CD4-positive, alpha-beta T cell treated with Interleukin-4 for 1 hour (primary cell): ENCODE measurements at places on chromosomes 5 and 9.

- no peak for DNase-seq
Observed at GRCh38 chr9:8085986-8086385, 286.4 kb upstream of the DMAC1 start.

- no peak for DNase-seq
Observed at GRCh38 chr5:105740242-105740641, 1930.5 kb downstream of the EFNA5 start.

DNA sequence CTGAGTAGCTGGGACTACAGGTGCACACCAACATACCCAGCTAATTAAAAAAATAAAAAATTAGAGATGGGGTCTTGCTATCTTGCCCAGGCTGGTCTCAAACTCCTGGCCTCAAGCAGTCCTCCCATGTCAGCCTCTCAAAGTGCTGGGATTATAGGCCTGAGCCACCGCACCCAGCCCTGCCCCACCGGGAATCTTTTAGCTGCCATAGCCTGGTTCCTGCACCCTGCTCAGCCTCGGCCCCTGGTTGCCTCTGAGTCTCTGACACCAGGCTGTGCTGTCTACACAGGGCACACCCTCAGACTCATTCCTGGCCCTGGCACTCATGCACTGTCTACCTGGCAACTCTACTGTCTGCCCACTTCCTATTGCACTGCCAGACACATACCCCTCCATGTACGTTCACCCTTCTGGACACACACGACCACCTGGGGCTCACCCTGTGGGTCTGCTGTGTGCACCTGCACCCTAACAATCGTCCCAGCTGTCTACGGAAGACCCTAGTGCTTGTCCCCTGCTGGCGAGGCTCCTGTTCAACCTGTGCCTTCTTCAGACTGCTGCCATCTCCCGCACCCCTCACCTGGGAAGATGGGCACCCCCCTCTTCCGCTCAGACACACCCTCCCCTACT lies 1.4 kb downstream of the PROP1 start:
- no peak for DNase-seq

GRCh38 chr9:83281306-83282255 lies 218.6 kb upstream of the RASEF start:
- DNase-seq, result no peak

GRCh38 chr5:26563979-26564378 lies 474.4 kb downstream of the CDH9 start:
- no peak for DNase-seq

GRCh38 chr5:140043508-140043872 lies 391 bp upstream of the NRG2 start:
- DNase-seq, result no peak

GRCh38 chr5:141958113-141958512 lies at the start of gene PCDH12:
Gene PCDH12, minus strand, starts transcription at chr5:141958202. Its CDS starts 351 bp downstream, at chr5:141957851.
- DNase-seq, result peak; percentile 16

DNA sequence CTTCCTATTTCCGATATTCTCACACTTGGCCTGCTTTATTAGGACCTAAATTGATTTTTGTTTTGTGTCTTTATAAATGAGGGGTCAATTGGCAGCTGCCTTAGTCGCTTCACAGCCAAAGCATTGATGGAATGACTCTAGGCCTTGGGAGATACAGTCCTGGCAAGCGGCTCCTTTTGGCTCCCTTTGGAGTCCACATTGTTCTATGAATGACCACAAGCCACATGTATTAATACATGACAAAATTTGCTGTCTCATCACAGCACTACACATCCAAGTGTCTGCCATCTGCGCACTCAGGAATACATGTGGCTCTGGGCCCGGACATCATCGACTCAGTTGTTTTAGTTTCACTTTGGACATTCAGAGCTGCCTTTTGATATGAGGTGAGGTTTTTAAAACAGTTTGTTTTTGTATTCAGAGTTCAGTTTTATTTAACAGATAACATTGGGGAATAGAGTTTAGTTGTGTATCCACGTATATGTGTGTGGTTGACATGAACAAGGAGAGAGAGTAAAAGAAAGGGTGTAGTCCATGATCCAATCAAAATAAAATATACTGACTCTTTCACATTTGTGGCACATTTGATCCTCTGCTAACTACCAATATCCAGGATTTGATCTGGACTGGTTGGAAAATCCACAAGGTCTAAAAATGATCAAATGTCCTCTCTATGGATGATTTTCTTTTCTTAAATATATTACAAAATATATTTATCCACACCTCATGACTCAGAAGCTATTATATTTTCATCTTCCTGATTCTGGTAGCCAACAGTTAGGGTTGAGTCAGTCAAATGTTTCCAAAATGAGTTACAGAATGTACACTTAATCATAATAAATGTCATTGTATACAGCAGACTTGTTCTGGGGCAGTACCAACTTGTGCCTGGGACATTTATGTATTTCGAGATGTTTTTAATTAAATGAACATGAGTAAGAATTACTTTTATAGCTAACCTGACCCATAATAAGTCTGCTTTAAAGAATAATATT lies 114.0 kb upstream of the MTAP start:
- DNase-seq, result no peak

GRCh38 chr5:179832039-179832745 lies 11.5 kb downstream of the SQSTM1 start:
- DNase-seq, result no peak

- no peak for DNase-seq
Observed at GRCh38 chr5:79143684-79144379, 32.2 kb downstream of the BHMT start.

- no peak for DNase-seq
Observed at GRCh38 chr5:68838157-68838718, 255.6 kb upstream of the SLC30A5 start.

- DNase-seq, result no peak
Observed at GRCh38 chr9:109689701-109690100, 90.3 kb upstream of the PALM2AKAP2 start.

DNA sequence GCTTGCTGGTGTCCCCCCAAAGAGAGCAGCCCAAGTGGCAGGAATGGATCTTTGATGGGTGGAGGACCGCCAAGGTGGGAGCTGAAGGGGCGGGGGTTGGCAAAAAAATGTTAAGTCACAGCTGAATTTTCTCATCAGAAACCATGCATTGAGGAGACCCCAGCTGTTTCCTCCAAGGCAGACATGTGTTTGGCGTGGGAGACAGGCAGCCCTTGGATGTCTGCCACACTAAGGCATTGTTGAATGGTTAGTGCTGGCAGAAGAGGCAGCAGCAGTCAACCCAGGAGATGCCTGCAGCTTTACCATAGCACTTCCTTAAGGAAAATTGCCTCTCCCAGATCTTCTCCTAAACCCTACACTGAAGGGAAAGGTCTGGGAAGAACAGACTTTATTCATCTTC lies 394.9 kb upstream of the CD180 start:
- no peak for DNase-seq

- no peak for DNase-seq
Observed at GRCh38 chr5:67414712-67415111, 218.1 kb upstream of the CD180 start.

GRCh38 chr5:58617241-58617640 lies 34.4 kb downstream of the RAB3C start:
- no peak for DNase-seq

- DNase-seq, result no peak
Observed at GRCh38 chr5:141373673-141374317, at the start of gene PCDHGA6. Gene PCDHGA6, plus strand, starts transcription at chr5:141373891. Its CDS starts 193 bp downstream, at chr5:141374084.

GRCh38 chr5:171155621-171156020 lies 153.4 kb upstream of the TLX3 start:
- no peak for DNase-seq

DNA sequence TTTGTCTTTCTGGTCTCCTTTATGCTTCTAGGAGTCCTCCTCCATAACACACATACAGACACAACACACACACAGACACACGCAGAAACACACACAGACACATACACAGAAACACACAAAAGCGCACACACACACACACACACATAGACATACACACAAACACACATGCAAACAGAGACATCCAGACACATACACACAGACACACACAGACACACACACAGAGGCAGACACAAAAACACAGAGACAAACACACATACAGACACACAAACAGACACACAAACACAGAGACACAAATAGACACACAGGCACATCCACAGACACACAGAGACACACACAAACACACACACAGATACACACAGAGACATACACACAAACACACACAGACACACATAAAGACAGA lies 220.2 kb downstream of the IRX2 start:
- DNase-seq, result no peak

- no peak for DNase-seq
Observed at GRCh38 chr5:149044453-149045088, 18.3 kb downstream of the SH3TC2 start.

- DNase-seq, result no peak
Observed at GRCh38 chr5:4093236-4093635, 497.6 kb downstream of the IRX1 start.

GRCh38 chr5:169631360-169631759 lies 5.7 kb upstream of the DOCK2 start:
- DNase-seq, result no peak

DNA sequence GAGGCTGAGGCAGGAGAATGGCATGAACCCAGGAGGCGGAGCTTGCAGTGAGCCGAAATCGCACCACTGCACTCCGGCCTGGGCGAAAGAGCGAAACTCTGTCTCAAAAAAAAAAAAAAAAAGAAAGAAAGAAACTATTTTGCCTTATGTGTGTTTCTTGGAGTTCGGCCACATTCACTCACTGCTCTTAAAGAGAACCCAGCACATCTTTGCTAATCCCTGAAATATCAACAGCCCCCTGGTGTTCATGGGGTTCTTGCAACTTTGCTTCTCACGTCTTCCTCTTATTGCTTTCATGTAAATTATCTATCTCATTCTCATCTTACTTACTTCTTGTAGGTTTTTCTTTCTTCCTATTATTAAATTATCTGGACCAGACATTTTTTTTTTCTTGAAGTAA lies 126.3 kb upstream of the ASTN2 start:
- DNase-seq, result no peak

DNA sequence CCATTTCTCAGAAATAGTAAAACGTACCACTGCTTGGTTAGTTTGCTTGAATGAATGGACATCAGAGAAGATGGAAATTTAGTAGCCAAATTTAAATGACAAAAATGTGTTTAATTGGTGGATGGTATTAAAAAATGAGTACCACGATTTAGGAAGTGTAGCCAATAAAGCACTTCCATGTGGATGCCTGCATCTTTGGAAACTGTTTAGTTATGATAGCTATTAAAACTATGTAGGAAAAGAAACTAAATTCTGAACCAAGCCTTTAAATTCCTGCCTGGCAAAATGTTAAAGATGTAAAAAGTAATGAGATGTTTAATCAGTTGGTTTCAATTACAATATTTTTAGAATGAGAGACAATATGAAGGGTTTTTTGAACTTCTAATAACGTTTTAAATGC lies 94.8 kb downstream of the NUDT12 start:
- DNase-seq, result no peak

DNA sequence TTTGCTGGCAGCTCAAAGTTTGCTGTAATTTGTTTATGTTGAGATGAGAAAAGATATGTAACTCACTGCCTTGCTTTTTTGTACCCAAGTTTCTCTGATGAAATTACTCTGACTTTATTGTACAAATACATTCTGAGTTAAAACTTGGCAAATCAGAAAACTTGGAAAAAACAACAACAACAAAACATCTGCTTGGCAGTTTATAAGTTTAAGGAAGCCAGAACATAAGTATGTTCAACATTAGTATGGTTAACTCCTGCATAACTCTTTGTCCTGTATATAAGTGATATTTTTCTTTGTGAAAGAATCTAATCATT lies 233.1 kb downstream of the MAST4 start:
- DNase-seq, result no peak

- DNase-seq, result no peak
Observed at GRCh38 chr5:145483212-145483611, 351.9 kb downstream of the PRELID2 start.

DNA sequence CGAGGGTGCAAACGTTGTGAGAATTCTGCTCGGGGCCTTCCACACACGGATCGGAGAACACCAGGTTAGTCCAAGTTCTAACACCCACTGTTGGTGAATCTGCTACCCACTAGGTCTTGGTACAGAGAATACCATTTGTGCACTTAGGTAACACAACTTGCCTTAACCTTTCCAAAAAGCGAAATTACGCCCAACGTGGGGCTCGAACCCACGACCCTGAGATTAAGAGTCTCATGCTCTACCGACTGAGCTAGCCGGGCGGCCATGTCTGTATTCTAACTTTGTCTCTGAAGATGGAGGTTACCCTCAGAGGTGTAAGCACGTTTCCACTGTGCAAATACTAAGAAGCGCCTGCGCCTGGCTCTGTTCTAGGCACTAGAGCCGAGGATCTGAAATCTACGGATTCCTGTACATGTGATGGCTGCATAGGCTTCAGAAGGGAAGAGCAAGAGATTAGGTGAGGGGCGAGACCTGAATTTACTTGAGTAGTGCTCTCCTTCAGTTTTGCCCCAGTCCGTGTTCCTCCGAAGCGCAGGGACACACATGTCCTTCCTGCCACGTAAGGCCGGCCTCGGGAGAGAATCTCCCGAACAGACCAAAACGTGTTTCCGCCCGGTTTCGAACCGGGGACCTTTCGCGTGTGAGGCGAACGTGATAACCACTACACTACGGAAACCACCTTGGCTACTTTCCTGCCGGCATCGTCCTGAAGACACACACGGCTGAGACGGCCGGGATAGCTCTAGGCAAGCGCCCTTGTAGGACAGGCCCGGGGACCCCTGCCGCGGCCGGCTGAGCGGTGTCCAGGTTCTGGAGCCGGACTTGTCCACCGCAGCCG lies 1.1 kb upstream of the TRIM41 start:
- peak; percentile 96 for DNase-seq

- no peak for DNase-seq
Observed at GRCh38 chr5:56094579-56095361, 100.0 kb upstream of the IL6ST start.

DNA sequence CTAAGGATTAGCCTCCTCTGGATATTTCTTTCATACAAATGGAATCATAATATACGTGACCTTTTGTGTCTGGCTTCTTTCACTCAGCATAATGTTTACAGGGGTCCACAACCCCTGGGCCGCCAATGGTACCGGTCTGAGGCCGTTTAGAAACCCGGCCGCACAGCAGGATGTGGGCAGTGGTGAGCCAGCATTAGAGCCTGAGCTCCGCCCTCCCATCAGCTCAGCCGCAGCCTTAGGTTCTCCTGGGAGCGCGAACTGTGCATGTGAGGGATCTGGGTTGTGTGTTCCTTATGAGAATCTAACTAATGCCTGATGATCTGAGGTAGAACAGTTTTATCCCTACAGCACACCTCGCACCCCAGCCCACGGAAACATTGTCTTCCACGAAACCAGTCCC lies 229.7 kb downstream of the ICE1 start:
- no peak for DNase-seq

- DNase-seq, result no peak
Observed at GRCh38 chr9:110126499-110126941, 81.4 kb downstream of the C9orf152 start.

DNA sequence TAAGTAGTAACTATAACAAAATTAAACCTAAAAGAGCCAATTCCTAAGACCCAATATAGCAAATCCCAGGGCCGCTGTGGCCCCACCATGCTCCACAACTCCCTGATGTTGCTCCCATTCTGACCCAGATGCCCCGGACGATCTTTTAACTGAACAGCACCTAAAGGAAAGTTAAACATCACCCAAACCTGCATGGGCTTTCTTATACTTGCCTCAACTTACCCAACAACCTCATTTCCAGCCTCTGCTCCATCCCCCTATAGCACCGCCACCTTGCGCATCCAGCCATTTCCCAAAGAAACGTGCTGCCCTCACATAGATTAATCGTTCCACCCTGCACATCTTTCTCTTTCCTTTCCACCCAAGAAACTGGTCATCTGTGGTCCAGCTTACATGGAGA lies 54.6 kb downstream of the ZNF354C start:
- peak; percentile 3 for DNase-seq

- DNase-seq, result no peak
Observed at GRCh38 chr5:62488531-62488930, 76.0 kb downstream of the IPO11 start.

- no peak for DNase-seq
Observed at GRCh38 chr5:6743161-6743560, 29.9 kb downstream of the TENT4A start.
